ENCODE measurements at places on chromosomes 3 and 15.

DNA sequence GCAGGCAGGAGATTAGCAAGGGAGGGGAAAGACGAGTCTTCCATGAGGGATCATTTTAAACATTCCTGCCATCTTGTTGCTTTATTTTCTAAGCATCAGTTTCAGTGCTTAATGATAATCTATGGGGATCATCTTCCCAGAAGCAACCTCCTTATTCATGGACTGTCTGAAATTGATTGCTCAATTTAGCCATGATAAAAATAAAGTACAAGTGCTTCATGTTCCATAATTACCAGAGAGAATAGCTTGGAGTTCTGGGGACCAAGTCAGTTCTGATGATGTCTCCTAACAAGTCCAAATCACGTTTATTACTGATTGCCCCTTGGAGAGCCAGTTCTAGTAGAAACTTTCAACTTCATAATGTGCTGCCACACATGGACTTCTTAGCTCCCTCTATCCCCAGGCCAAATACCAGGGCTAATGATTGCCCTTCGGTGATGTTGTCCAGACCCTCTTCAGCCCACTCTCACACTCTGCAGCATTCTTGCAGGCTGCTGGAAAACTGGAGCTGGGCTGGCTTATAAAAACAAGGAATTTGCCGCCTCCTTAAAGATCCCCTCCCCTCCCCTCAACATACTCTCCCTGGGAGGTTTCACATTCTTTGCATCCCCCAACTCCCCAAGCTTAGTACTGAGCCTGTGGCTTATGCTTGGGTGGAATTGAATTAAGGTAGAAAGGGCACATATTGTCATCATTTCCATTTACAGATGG, 222.1 kb upstream of the ADAMTS9 start:
- DNase-seq, result no peak

DNA sequence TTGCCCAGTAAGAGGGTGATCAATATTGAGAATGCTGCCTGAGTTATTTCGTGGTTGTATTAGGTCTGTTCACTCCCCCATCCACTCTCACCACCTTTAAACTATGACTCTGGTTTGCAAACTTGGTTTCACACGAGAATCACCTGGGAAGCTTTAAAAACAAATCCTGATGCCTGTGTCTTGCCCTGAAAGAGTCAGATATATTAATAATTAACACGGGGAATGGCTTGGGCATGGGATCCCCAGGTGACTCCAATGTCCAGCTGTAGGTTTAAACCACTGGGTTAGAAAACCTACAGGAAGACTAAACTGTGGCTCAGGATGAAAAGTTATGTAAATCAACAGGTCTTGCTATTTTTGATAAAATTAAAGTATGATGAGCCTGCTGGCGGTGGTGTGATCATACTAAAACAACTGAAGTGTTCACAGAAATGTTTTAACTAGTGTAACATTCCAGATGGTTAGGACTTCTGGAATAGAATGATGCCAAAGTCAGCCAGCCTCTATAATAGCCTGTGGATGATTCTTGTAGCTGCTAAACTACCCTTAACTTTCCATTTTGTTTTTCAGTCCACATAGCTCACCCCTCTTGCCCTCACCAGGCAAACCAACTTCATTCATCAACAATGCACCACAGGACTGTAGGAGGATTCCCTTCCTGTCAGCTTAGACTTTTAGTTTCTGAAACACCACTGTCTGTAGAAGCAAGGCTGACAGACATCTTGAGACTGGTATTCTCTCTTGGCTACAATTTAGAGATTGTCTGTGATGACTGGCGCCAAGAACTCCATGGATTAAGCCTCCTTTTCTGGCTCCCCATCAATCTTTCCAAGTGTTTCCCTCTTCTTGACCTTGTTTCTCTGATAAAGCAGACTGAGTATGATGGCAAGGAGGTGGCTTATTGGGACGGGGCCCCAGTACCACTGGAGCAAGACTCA, 119.1 kb upstream of the ADAMTS9 start:
- DNase-seq, result no peak

GRCh38 chr3:127549826-127550467, 40.6 kb downstream of the TPRA1 start:
- no peak for DNase-seq

DNA sequence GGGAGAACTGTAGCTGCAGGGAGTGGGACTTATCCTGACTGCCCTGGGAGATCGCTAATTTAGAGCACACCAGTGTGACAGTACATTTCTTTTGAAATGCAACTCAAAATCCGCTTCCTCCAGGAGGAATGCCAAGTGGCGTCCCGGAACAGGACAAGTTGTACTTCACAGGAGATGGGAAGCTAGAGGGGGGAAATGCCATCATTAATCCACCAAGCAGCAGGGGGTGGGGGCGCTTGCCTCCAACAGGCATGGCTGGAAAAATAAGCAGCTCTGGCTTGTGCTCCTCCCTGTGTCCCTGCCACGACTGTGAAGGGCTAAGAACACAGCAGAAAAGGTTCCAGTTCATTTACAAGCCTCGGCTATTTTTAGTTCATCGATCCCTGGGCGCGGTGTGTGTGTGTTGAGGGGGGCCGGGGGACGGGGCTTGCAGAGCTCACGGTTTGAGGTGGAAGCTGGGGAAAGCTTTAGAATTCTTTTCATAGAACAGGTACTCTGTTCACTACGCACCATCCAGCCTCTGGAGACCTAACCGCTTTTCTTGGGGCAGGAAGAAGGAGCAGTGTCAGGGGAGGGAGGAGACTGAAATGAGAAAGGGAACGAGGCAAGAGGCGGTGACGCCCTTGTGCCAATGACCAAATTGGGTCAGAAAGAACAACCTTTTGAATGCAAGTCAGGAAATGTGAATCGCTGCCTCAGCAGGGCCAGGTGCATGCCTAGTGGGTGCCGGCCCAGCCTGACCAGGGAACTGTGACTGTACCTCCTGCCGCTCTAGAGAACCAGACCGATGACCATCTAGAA, 51.8 kb upstream of the DGKG start:
- peak; percentile 98 for DNase-seq

- DNase-seq, result no peak
Observed at GRCh38 chr3:20583648-20584047, 397.6 kb upstream of the SGO1 start.

Data from NCI-H345 (cell line).